ENCODE measurements at places on chromosomes 12 and 14. TPM values are rescaled to one million over a fixed set of nuclear protein-coding genes. Genes with fewer than 3 reads are reported as not detected.

GRCh38 chr12:113949321-113950305 is 16.5 kb downstream of the RBM19 start:
- DNase-seq: no peak

- DNase-seq: no peak
These were observed 58.4 kb downstream of the SLC25A47 start for GRCh38 chr14:100381395-100382105.

Gene HCAR3
- total RNA-seq: not detected

GRCh38 chr12:25436206-25437030 is 116.7 kb downstream of the LMNTD1 start:
- DNase-seq: no peak

DNA sequence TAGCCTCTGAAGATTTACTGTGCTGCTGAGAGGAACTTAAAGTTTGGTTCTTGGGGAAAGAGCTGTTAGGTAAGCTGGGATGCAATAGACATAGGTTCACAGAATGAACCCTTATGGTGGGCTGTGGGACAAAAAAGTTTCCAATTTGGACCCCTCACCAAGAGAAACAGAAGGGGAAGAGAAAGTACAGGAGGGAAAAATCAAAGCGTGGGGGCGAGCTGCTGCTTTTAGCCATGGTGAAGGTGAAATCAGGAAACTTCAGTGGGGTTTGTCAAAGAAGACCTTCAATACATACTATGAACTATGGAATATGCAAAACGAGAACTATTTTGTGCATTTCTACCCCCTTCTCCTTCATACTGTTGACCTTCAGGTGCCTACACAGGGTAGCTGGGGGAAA is 10.6 kb upstream of the NINJ2 start:
- no peak for DNase-seq

GRCh38 chr12:92871116-92871515 is 58.0 kb downstream of the EEA1 start:
- DNase-seq: no peak

Gene WNT5B
- total RNA-seq: 112 TPM

DNA sequence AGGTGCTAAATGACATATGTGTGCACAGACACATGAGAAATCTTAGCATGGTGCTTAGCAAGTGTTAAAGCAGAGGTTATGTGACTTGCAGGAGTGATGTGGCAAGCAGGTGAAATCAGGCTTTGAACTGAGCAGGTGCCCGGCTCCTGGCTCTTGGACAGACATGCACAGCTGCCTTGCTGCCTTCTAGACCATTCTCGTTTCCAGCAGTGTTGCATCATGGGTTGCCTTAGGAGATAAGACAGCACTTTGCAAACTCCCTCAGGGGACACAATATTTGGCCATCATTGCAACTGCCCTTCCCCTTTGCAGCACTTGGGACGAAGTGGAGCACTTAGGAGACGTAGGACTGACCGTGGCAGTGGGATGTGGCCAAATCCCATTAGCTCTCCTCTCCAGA is 17.2 kb upstream of the GSC start:
- DNase-seq: no peak

DNA sequence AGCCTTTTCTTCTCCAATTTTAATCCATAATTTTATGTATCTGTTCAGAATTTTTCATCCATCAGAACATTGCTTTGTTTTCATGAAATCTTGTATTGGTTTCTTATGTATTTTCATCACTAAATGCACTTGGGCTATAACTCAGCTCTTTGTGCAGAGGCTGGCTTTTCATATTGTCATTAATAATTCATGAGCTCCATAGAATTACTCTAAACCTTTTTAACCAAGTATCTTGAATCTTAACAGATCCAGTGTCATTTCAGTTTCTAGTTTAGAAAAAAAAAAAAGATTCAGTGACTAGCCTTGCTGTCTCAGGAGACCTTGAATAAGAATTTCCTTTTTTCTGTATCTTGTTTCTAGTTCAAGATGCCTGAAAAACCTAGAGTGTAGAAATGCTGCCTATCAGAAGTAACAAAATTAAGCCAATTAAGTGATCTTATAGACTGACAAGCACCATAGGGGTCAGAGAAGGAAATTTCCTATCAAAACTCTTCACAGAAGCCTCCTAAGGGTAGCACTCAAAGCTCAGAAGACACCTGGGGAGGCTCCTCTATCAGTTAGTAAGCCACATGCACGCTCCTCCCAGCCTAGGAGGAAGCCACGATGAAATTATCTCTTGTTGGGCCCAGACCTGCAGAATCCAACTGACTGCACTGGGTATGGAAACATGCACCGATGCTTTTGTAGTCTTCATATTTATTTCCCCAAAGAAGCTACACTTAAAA is 163.4 kb downstream of the KICS2 start:
- no peak for DNase-seq

Gene FOXN4
- total RNA-seq: not detected

GRCh38 chr12:27014085-27014858 is at the start of gene TM7SF3:
Gene TM7SF3, minus strand, starts transcription at chr12:27014384. Its CDS starts 216 bp downstream, at chr12:27014168.
- peak; percentile 95 for DNase-seq

Gene CPNE6
- 0.26 TPM for total RNA-seq

Gene PLBD1
- 6.2 TPM for total RNA-seq

Gene DPY19L2
- 7.9 TPM for total RNA-seq

DNA sequence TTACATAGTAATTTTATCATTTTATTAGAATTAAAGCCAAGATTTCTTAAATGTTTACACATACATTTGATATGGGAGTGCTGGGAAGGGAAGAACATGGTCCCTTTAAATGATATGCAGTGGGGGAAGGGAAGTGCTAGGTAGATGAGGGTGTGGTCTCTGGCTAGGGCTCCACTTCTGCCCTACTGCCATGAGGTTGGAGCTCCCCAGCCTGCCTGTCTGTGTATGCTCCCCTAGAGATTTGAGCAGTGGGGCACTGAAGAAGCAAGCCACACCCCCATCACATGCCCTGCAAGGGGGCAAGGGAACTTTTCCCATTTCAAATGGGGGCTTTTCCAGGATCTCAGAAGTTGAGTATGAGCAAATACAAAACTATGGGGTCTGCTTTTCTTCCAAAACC is 25.5 kb downstream of the CLECL1 start:
- no peak for DNase-seq

DNA sequence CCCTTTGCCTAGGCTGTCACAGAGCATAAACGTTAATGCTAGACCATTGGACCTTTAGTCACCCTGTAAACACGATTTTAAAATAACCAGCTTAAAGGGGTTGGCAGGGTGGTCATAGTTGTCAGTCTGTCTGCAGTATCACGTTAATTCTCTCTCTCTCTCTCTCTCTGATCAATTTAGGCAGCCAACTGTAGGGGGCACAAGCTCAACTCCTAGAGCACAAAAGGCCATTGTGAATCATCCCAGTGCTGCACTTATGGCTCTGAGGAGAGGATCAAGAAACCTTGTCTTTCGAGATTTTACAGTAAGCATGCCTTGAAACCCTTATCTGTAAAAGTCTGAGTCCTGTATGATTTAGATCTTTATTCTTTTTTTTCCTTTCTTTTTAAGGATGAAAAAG is 97.1 kb downstream of the SCAF11 start:
- no peak for DNase-seq

DNA sequence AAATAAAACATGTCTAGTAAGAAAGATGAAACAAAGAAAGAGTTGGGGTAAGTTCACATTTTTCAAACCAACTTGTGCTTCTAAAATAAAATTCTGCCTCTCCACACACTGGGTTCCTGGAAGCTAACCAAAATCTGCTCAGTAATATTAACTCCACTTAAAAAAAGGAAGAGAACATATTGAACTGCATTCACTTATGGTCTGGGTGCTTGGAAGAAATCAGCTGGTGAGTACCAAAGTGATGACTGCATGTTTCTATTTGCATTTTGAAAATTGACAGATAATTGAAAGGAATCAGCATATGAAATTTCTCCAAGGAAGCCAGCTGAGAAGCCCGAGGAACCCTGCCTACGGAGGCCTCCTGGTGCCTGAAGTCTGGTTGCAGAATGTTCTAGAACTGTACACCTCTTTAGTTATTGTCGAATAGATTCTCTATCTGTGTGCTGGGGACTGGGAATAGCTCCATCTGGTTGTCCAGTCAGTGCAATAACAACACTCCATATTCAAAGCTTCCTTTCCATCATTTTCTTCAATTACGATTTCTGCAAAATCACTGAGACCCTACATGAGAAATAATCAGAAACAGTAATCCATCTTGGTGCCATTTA is 836.1 kb downstream of the VRK1 start:
- no peak for DNase-seq

Gene CYP27B1
- total RNA-seq: 0.32 TPM

Gene STAC3
- 0.80 TPM for total RNA-seq

Gene HPD
- total RNA-seq: 0.65 TPM

DNA sequence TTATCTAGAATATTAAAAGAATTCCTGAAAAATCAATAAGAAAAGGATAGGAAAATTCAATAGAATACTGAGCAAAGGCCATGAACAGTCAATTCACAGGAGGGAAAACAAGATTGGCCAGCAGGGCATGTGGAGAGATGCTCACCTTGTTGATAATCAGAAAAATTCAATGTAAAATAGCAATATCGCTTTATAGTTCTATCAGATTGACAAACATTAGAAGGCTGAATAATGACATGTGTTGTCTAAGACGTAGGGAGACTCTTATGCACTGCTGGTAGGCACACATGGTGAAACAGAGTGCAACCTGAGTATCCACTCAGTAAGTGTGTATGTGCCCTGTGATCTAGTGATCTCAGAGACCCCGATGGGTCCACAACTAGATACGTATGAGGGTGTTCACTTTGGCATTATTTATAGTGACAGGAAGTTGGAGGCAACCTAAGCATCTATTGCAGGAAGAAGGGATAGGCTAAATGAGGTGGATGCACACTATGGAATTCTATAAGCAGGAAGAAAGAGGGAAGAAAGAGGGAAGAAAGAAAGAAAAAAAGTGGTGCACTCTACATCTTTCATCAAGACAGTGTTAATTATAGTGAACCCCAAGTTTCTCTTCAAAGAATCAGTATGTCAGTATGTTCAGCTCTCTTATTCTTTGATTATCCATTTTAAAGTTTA is 3.8 kb upstream of the ANKRD33 start:
- no peak for DNase-seq

Data from esophagus muscularis mucosa (tissue), 4 donors.